ENCODE measurements at places on chromosomes 12 and 14.

GRCh38 chr12:51675071-51675803 is 84.2 kb downstream of the SCN8A start:
- no peak for DNase-seq

DNA sequence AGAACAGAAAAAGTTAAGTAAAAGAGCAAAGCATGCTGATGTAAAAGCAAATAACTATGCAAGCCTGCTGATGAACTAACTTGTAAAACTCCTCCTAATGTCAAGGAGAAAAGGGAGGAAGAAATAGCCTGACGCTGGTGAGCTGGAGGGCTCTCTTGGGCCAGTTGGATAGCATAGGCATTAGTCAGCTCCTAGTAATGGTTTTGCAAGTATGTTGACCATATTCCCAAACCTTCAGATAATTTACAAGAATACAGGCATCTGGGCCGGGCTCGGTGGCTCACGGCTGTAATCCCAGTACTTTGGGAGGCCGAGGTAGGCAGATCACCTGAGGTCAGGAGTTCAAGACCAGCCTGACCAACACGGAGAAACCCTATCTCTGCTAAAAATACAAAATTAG is 871.4 kb downstream of the C12orf50 start:
- DNase-seq, result no peak

DNA sequence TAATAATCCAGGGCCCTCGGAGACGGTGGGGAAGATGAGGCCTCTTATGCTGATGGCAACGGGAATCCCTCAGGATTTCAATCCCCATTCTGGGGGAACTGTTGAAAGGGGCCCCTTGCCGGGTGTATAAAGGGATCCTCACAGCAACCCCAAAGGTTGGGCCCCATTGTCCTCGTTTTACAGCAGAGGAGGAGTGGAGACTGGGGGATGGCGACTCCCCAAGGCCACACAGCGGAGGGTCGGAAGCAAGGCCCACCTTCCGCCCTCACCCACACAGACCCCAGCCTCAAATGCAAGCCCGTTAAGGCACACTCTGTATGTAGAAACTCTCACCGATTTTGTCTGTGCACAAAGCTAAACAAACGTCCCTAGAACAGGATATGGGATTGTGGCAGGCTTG is 327.9 kb upstream of the DIO3 start:
- no peak for DNase-seq

DNA sequence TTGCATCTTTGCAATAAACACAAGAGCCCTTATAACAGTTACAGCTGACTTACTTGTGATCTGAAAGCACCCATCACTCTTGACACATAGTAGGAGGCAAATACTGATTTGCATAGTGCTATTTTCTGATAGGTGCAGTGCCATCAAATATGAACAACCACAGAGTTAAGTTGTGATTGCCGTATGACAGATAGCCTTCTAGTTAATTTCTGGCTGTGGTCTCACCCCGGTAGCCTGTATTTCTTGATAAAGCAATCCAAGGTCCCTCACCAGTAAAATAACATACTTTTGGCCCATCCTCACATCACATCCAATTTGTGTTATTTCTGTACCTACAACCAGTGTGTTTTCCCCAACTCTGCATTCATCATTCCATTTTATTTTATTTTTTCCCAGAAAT is 23.3 kb upstream of the STYK1 start:
- DNase-seq, result no peak

GRCh38 chr12:40045656-40046055 is 60.2 kb downstream of the SLC2A13 start:
- no peak for DNase-seq
